Prostate gland (tissue), 2 donors: ENCODE measurements at places on chromosomes 4 and X.

DNA sequence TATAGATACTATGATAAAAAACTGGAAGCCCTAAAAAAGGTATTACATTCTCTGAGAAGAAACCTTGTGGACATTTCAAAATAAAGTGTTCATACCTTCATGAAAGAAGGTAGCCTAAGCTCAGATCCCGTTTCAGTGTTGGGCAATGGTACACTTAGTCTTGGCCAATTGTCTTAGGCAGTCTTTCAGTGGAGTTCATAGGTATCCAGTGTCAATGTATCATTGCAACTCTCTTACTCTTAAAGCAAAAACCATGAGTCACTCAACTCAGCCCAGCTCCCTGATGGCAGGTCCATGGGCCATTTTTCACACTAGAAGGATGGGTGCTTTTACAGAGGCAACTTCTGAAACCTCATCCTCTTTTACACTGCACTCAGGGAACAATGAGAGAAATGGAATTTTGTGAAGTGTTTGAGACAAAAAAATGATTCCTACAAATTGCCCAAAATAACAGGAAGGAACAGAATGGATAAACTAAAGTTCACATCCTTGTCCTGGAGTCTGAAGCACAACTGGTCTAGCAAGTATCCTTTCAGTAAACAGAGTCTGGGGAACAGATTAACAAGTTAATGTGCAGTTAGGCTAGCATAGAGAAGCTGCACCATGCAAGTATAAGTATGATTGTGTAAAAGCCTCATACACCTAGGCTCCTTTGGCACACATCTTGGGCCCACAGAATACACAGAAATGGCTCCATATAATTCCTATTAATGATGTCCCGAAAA lies 7.0 kb upstream of the ZNF827 start:
- H3K36me3 ChIP-seq, result no peaks in the 10 kb centered on the region
- no peaks in the 10 kb centered on the region for H3K27me3 ChIP-seq
- H3K27ac ChIP-seq, result peak overlapping the region; percentile 60
- peaks cover 5% of the 10 kb centered on the region for H3K4me1 ChIP-seq
- DNase-seq, result peak; percentile 33
- no peak overlapping the region for H3K4me3 ChIP-seq

- no peaks in the 10 kb centered on the region for H3K4me1 ChIP-seq
- no peak overlapping the region for H3K4me3 ChIP-seq
These were observed 6.9 kb downstream of the LAP3 start for GRCh38 chr4:17583941-17584340.

GRCh38 chr4:2484993-2485392 lies 16.1 kb downstream of the RNF4 start:
- peak; percentile 17 for DNase-seq
- no peaks in the 10 kb centered on the region for H3K27me3 ChIP-seq
- no peak overlapping the region for H3K4me3 ChIP-seq
- peaks cover 17% of the 10 kb centered on the region for H3K4me1 ChIP-seq

GRCh38 chrX:21655901-21656586 lies 2.1 kb downstream of the KLHL34 start:
- H3K27me3 ChIP-seq, result no peaks in the 10 kb centered on the region
- no peaks in the 10 kb centered on the region for H3K4me1 ChIP-seq
- no peak overlapping the region for H3K27ac ChIP-seq
- H3K36me3 ChIP-seq, result no peaks in the 10 kb centered on the region
- DNase-seq, result no peak
- H3K4me3 ChIP-seq, result no peak overlapping the region

GRCh38 chr4:169253113-169253671 lies 17.6 kb downstream of the SH3RF1 start:
- peaks cover 6% of the 10 kb centered on the region for H3K4me1 ChIP-seq
- no peak overlapping the region for H3K27ac ChIP-seq
- no peak overlapping the region for H3K4me3 ChIP-seq
- no peaks in the 10 kb centered on the region for H3K27me3 ChIP-seq
- no peak for DNase-seq
- no peaks in the 10 kb centered on the region for H3K36me3 ChIP-seq

GRCh38 chr4:185096032-185096653 lies 46.9 kb upstream of the SLC25A4 start:
- H3K36me3 ChIP-seq, result no peaks in the 10 kb centered on the region
- H3K4me1 ChIP-seq, result no peaks in the 10 kb centered on the region
- H3K4me3 ChIP-seq, result no peak overlapping the region
- H3K27ac ChIP-seq, result no peak overlapping the region
- no peaks in the 10 kb centered on the region for H3K27me3 ChIP-seq

DNA sequence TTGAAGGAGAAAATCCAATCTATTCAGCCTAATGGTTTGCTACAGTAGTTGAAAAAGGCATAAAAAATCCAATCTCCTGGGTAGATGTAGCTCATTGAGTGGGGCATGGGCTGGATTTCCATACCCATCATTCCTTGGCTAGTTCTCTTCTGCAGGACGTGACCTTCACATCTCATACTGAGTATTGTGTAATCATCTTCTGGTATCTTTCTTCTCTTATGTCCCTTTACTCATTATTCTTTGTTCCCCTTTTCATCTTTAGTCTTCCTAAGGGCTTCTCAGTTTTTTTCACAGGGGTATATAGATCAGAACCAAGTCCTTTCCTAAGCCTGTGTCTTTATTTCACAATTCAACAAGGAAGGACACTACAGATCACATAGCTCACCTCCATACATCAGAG lies 727.6 kb upstream of the MAGEB2 start:
- H3K4me3 ChIP-seq, result no peak overlapping the region
- no peaks in the 10 kb centered on the region for H3K4me1 ChIP-seq
- no peak overlapping the region for H3K27ac ChIP-seq
- H3K27me3 ChIP-seq, result no peaks in the 10 kb centered on the region
- DNase-seq, result no peak

DNA sequence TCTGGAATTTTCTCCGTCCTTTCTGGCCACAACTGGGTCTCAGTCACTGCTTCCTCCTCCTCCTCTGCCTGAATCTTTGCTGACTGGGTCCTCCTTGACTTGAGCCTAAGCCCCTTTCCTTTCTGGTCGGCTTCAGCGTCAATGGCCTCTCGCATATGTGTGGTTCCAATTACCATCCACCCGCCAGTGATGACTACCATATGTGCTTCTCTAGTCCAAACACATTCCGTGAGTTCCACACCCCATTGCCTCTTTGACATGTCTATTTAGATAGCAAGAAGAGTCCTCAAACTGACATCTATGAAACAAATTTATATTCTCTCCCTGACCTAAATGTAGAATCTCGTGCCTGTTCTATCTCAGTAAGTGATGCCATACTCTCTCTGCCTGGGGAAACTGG lies 19.8 kb downstream of the MXRA5 start:
- no peaks in the 10 kb centered on the region for H3K36me3 ChIP-seq
- H3K27ac ChIP-seq, result no peak overlapping the region
- no peaks in the 10 kb centered on the region for H3K4me1 ChIP-seq
- no peak for DNase-seq
- no peak overlapping the region for H3K4me3 ChIP-seq
- H3K27me3 ChIP-seq, result no peaks in the 10 kb centered on the region

GRCh38 chrX:76148753-76149152 lies 24.1 kb upstream of the PBDC1 start:
- H3K4me1 ChIP-seq, result no peaks in the 10 kb centered on the region
- no peak overlapping the region for H3K4me3 ChIP-seq

- H3K36me3 ChIP-seq, result no peaks in the 10 kb centered on the region
- no peaks in the 10 kb centered on the region for H3K27me3 ChIP-seq
- DNase-seq, result peak; percentile 52
- peak overlapping the region; percentile 57 for H3K27ac ChIP-seq
These were observed 56.6 kb upstream of the WDR1 start for GRCh38 chr4:10173037-10173753.

GRCh38 chr4:83067058-83067639 lies 32.2 kb downstream of the COPS4 start:
- no peaks in the 10 kb centered on the region for H3K27me3 ChIP-seq
- H3K36me3 ChIP-seq, result no peaks in the 10 kb centered on the region
- H3K4me1 ChIP-seq, result no peaks in the 10 kb centered on the region
- no peak overlapping the region for H3K4me3 ChIP-seq

- H3K27me3 ChIP-seq, result no peaks in the 10 kb centered on the region
- no peak overlapping the region for H3K4me3 ChIP-seq
- H3K4me1 ChIP-seq, result no peaks in the 10 kb centered on the region
These were observed 1364.9 kb upstream of the IGFBP7 start for GRCh38 chr4:58475097-58475496.

- no peaks in the 10 kb centered on the region for H3K27me3 ChIP-seq
- DNase-seq, result no peak
- no peaks in the 10 kb centered on the region for H3K4me1 ChIP-seq
These were observed 69.1 kb downstream of the TET2 start for GRCh38 chr4:105215609-105216313.

GRCh38 chr4:46393606-46394005 lies 3.7 kb upstream of the GABRA2 start:
- H3K4me1 ChIP-seq, result no peaks in the 10 kb centered on the region
- DNase-seq, result no peak

DNA sequence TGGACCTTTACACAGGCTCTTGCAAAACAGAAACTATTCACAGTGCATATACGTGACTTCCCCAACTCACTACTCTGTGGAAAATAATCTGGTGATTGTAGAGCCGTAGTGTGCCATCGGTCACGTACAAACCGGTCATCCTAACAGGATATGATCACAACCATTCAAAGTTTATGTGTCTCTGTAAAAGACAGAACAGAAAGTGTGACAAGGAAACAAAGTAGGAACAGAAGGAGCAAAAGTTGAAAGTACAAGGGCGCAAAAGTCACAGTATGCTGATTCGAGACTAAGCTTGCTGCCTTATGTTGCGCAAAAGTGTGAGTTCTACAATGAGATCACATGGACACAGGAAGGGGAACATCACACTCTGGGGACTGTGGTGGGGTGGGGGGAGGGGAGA lies 18.6 kb downstream of the MEPE start:
- H3K4me1 ChIP-seq, result no peaks in the 10 kb centered on the region
- H3K27ac ChIP-seq, result no peak overlapping the region
- H3K27me3 ChIP-seq, result no peaks in the 10 kb centered on the region
- no peak overlapping the region for H3K4me3 ChIP-seq
